GM13977 (cell line): ENCODE measurements at places on chromosomes 12 and 14.

- no peak for DNase-seq
Observed at GRCh38 chr12:106985479-106985878, 1.5 kb downstream of the MTERF2 start.

DNA sequence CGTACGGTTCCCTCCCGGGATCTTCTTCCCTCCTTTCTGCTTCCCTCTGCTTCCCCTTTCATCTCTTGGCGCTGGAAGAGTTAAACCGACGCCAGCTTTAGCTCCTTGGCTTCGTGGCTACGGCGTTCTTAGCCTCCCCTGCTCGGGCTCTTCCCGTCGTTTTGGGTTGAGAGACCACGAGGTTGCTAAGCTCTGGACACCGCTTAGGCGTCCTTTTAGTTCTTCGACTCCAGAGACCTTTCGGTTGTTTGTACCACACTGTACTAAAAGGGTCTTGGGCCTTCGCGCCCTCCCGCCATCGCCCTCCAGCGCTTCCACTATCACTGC is 545 bp downstream of the CPSF2 start:
- DNase-seq, result peak; percentile 23

GRCh38 chr14:23388996-23389395 is 12.2 kb downstream of the CMTM5 start:
- no peak for DNase-seq

DNA sequence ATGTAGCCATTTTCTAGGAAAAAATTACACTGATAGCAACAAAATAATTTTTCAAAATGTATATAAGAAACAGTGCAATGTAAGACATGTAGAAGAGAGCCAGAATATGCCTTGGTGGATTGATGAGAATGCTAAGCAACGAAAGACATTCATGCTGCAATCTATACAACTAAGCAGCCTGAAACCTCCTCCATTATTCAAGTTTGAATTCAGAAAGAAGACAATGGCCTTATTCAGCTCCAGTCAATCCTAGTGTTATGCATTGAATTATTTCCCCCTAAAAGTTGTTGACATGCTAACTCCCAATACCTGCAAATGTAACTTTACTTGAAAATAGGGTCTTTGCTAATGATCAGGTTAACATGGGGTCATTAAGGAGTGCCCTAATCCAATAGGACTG is 73.5 kb downstream of the BTG1 start:
- no peak for DNase-seq

GRCh38 chr14:103382376-103382775 is 2.8 kb upstream of the MARK3 start:
- no peak for DNase-seq

GRCh38 chr14:101075025-101075800 is 171.7 kb upstream of the RTL1 start:
- peak; percentile 80 for DNase-seq

DNA sequence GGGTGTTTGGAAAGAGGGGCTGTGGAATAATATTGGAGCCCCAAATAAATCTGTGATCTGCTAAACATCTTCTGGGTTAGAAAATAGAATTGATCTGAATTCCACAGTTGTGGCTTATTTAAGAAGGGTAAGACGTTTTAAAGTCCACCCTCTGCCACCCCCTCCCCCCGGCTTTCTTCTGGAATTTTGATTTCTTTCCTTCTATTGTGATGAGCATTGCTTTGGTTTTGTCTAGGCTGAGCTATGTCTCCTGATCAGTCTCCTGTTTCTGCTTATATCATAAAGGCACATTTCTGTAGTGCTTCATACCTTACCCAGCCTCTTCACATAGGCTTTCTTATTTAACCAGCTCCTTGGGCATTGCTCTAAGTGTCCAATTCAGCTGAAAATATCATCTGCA is 77.3 kb upstream of the SLC38A2 start:
- DNase-seq, result no peak

- DNase-seq, result no peak
Observed at GRCh38 chr14:56131004-56131864, 13.0 kb downstream of the PELI2 start.

DNA sequence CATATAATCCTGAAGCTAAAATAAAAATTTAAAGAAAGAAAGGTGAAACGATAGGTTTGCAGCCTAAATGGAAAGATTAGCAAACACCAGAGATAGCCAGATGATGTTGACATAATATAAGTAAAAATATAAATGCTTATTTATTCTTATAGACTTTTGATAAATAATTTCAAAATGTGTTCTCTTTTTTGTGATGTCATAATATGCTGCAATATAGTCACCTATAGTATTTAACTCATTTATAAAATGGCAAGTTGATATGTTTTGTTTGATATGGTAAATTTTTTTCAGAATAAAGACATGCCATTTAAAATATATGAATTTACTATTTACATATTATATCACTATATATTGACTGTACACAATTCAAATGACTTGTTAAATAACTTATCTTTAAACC is 813.4 kb downstream of the LRFN5 start:
- no peak for DNase-seq

DNA sequence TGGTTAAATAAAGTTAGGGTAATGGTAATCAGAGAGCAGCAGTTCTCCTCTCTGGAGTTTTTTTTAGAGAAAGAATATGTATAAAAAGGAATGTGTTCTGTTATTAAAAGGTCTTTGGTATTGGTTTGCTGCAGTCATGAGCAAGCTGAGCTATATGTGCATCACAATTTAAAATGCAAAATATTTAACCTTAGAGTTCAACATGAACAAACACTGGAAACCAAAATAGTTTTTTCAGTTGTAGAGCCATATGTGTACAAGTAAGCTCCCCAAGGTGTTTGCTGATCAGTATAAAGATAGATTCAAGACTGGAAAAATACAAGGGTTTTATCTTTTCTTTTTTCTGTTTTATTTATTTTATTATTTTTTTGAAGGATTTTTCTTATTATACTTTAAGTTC is 245.0 kb downstream of the NUBPL start:
- no peak for DNase-seq

DNA sequence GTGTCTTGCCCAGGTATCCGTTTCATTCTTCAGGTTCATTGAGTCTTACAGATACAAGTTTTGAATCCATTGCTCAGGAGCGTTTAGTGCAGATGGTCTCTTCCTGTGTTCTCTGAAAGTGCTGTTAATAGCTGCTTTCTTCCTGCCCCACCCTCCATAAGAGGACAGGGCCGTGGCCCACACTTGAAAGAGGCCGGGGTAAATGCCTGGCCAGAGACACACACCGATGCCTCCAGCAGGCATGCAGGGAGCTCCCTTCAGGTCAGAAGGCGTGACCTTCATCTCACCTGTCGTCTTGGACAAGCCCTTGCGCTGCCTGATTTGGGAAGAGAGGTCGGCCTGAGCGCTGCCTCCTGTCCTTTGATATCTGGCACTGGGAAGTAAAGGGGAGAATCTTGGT is 11.6 kb downstream of the PRKAB1 start:
- no peak for DNase-seq

- no peak for DNase-seq
Observed at GRCh38 chr12:28110329-28110728, 79.9 kb upstream of the CCDC91 start.

DNA sequence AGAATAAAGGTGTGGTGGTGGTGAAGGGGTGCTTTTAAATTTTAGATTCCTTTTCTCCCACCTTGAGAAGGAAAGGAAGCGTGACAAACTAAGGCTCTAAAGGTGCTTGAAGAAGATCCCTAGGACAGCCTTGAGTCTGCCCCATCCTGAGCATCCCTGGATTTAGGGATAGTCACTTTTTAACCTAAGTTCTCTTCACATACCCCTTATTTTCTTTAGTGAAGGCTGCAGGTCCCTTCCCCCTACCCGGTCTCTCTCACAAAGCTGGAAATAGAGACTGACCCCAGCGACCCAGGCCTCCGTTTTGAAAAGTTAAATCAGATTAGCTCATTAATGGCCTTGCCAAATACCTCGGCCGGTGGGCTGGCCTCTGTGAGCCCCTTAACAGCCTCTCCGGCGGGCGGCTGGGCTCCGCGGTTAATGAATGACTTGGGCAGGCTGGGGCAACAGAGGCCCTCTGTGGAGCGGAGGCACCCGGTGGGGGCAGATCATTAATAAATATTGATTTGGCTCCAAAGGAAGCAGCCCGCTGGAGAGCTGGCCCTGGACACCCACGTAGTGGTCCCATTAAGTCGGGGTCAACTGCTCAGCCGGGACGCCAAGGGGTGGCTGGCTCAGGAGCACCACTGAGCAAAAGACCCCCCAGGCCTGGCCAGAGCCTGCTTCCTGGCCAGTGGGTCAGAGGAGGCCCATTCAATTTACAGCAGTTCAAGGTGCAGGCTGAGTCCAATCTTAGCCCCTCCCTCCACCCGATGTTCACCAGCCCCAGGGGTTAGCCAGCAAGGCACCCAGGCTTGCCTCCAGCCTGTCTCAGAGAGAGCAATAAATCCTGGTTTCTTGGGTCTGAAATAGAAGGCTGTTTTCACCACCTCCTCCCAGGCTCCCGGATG is 31.8 kb downstream of the PAH start:
- DNase-seq, result no peak

GRCh38 chr14:74618078-74618952 is 6.3 kb upstream of the LTBP2 start:
- no peak for DNase-seq

- no peak for DNase-seq
Observed at GRCh38 chr14:65840118-65840751, 427.7 kb downstream of the FUT8 start.

GRCh38 chr12:130849561-130850417 is 10.7 kb upstream of the STX2 start:
- no peak for DNase-seq

- DNase-seq, result no peak
Observed at GRCh38 chr12:53483979-53484377, 15.3 kb downstream of the MAP3K12 start.

DNA sequence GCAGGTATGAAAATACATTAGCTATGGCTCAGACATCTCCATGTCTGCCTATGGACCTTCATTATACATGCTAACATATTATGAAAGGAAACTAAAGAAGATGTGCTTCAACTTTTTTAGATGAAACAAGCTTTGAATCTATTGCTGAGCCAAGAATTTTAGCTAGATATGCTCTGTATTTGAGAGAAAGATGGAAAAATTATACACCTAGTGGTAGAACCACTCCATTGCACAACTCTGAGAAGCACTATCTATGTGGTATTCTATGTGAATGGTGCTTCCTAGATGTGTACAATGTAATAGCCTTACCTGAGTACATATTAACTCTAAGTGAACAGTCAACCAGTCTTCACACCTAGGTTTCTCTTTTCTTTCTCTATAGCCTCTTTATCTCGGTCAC is 17.3 kb downstream of the EPYC start:
- DNase-seq, result no peak

DNA sequence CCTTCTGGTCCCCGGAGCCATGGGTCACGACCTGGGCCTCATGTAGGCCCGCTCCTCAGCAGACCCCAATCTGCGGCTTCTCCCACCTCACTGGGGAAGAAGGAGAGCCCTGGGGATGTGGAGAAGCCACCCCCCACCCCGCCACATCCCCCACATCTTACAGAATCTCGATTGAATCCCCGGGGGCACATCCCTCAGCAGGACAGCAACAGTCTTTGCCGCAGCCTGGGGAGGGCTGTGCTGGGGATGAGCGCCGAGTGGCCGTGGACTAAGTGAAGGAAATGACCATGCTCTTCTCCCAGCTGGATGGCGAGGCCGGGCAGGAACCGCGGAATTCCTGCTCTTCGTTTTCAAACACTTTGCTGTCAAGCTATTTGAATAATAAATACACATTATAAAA is 169.0 kb upstream of the RTL1 start:
- DNase-seq, result no peak

DNA sequence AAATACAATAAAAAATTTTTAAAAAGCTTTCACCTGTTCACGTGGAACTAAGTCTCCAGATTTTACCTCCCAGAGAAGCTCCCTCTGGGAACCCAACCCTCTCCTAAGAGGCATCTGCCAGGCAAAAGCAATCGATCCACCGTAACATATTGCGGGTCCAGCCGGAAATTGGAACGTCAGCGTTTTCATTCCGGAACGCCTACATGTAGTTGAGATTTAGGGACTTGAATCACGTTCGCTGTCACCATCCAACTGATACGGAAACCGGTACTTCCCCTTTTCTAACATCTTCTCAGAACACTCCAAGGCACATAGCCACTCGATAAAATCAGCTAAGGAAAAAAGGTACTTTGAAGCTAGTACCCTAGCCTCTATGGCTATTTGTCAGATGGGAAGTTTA is 70.3 kb downstream of the COX16 start:
- peak; percentile 44 for DNase-seq

- no peak for DNase-seq
Observed at GRCh38 chr12:115146453-115146852, 462.5 kb upstream of the TBX3 start.

DNA sequence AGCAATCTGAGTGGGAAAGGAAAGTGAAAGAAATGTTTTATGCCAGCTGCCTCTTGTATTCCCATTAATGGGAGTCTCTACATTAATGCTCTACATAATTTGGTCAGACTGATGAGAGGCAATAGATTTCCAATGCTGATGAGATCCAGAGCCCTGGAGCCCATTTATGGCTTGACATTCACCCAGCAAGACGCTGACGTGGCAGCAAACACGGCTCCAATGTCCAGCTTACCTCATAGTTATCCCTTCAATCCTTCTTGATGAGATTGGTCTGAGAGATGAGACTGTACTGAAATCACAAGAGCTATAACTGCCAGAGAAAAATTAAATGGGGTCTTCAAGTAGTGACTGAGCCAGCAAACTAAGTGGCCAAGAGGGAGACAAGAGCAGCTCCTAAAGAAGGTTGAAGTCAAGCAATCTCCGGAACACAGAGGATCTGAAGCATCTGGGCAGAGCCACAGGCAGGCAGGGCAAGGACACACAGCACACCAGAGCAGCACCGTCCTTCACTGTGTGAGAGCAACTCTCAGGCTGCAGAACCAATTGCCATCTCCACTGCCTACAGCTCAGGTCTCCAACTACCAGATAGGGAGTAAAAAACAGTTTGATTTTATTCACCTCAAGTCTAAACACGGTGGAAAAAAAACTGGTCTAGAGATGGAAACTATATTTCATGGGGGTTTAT is 7.3 kb upstream of the MYO1A start:
- DNase-seq, result no peak
